T-helper 1 cell (primary cell): ENCODE measurements at places on chromosomes 1 and 21.

DNA sequence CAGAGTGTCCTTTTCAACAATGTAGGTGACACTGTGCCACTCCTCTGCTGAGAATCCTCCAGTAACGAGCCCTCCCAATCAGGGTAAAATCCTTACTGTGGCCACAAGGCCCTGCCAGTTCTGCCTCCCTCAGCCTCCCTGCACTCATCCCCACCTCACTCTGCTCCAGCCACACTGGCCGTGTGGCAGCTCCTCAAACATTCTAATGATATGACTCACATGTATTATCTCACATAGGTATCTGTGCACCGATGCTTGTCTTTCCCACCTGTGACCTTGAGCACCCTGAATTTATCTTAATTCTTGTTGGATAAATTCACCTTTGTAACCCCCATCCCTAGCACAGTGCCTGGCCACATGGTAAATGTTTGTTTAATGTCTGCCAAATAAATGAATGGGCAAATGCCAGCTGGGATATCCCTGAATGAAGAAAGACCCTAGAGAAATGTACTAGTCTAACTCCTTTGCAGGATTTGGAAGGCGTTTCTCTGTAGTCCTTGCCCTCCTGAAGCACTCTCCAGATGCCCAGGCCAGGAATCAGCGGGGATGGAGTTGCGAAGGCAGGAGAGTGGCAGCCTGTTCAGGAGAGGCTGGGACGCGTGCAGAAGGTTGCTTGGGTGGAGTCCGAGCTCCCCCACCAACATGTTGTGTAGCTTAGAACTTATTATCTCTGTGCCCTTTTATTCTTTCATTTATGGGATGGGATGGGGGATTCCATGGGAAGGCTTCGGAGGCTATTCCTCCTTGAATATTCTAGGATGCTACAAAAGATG is 106.0 kb downstream of the TMEM53 start:
- DNase-seq, result no peak

DNA sequence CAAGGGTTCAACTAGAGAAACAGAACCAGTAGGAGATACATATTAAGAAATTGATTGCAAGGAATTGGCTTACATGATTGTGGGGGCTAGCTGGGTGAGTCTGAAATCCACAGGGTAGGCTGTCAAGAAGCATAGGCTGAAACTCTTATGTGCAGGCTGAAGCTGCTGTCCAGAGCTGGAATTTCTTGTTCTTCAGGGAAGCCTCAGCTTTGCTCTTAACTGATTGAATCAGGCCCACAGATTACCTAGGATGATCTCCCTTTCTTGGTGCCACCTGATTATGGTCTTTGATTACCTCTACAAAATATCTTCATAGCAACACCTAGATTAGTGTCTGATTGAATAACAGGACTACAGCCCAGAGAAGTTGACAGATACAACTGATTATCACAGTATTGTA is 22.5 kb upstream of the FRRS1 start:
- DNase-seq, result no peak

GRCh38 chr21:33461538-33462250 is 18.1 kb downstream of the TMEM50B start:
- DNase-seq, result no peak

GRCh38 chr1:246724731-246725095 is 504 bp downstream of the SCCPDH start:
- no peak for DNase-seq

DNA sequence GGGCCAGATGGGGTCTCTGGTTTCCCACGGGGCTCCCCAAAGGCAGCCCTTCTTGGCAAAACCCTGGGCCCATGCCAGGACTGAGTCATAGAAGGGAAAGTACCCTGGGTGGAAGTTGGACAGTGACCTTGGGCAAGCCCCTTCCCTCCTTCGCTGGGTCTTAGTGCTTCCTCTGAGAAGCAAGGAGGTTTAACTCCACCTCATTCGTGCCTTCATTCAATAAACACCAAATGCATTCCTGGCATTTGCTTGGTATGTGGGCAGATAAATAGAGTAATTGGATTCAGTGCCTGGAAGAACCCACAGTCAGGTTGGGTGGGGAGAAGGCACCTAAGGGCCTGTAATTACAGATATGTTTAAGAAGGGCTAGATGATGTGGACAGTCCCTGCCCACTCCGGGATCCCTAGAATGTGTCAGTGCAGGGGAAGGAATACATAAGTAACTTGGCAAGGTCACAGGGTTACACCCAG is 36.3 kb upstream of the CITED4 start:
- no peak for DNase-seq
